ENCODE measurements at places on chromosomes 1 and 21. TPM values are rescaled to one million over a fixed set of nuclear protein-coding genes. Genes with fewer than 3 reads are reported as not detected.

DNA sequence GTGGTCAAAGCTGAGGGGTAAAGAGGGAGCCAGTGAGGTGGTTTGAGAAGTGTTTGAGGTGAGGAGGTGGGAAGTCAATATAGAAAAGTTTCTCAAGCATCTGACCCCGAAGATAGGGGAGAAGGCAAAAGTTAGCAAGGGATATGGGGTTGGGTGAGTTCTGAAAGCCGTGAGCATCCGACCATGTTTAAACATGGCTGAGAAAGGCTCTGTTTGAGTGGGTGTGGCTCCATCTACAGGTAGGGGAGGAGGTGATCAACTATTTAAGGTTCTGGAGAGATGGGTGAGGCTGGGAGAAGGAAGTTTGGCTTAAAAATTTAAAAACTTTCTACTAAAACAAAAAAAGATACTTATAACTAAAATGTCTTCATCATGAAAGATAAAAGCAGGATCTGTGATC is 273.8 kb downstream of the KCNJ6 start:
- peak; percentile 50 for DNase-seq
- H3K4me3 ChIP-seq, result no peak overlapping the region
- H3K36me3 ChIP-seq, result no peaks in the 10 kb centered on the region
- no peak overlapping the region for H3K27ac ChIP-seq
- H3K27me3 ChIP-seq, result peaks cover 44% of the 10 kb centered on the region
- H3K4me1 ChIP-seq, result no peaks in the 10 kb centered on the region

DNA sequence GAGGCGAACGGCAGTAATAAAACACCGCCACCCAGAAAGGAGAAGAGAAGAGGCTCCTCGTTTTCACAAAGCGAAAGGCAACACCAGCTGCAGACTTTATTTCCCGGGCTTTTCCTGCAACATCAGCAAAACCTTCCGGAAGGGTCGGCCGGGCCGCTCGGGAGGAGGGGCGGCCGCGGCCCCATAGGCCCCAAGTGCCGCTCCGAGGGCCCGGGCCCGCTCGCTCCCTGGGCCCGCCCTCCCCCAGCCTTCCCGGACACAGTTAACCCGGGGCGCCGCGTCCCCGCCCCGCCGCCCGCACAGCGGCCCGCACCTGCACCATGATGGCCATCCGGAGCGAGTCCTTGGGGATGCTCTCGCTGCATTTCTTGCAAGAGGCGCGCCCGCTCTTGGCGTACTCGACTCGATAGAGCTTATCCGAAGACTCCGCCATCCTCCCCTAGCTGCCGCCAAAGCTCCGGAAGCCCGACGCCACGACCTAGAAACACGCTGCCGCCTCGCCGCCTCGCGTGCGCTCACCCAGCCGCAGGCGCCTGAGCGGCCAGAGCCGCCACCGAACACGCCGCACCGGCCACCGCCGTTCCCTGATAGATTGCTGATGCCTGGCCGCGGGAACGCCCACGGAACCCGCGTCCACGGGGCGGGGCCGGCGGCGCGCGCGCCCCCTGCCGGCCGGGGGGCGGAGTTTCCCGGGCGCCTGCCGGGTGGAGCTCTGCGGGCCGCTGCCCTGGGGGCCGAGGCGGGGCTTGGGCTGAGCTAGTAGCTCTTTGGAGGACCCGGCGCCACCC is at the start of gene PARP1:
Gene PARP1 (minus strand): TSS at position 597 of the 788 bp plus-strand sequence. CDS start 164 bp downstream, at position 433.
- H3K4me3 ChIP-seq, result peak within 1 kb of the TSS; percentile 99
- peak; percentile 94 for DNase-seq
- H3K27me3 ChIP-seq, result no peaks in the 10 kb centered on the region
- peaks cover 34% of the 10 kb centered on the region for H3K4me1 ChIP-seq

LMO4 gene
- total RNA-seq, result 36.8 TPM

CHI3L2 gene
- total RNA-seq, result 10.4 TPM

- no peaks in the 10 kb centered on the region for H3K4me1 ChIP-seq
- no peak for DNase-seq
- H3K4me3 ChIP-seq, result no peak overlapping the region
- no peak overlapping the region for H3K27ac ChIP-seq
- no peaks in the 10 kb centered on the region for H3K27me3 ChIP-seq
Measured at GRCh38 chr1:102687383-102687782, 420.9 kb downstream of the COL11A1 start.

DNA sequence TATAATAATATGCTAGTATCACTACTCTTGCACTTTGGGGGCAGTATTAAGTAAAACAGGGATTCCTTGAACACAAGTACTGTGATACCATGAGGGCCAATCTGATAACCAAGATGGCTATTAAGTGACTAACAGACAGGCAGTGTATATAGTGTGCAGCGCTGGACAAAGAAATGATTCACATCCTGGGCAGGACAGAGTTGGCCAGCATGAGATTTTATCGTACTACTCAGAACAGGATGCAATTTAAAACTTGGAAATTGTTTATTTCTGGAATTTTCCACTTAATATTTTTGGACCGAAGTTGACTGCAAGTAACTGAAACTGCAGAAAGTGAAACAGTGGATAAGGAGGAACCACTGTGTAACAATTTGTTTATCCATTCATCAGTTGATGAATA is 74.6 kb downstream of the DNTTIP2 start:
- peaks cover 3% of the 10 kb centered on the region for H3K27me3 ChIP-seq
- H3K4me1 ChIP-seq, result no peaks in the 10 kb centered on the region
- no peaks in the 10 kb centered on the region for H3K36me3 ChIP-seq
- H3K27ac ChIP-seq, result no peak overlapping the region
- H3K4me3 ChIP-seq, result no peak overlapping the region
- DNase-seq, result no peak

BRINP2 gene
- total RNA-seq, result not detected

- H3K36me3 ChIP-seq, result peaks cover 34% of the 10 kb centered on the region
- H3K4me1 ChIP-seq, result peaks cover 20% of the 10 kb centered on the region
- no peaks in the 10 kb centered on the region for H3K27me3 ChIP-seq
- no peak overlapping the region for H3K4me3 ChIP-seq
- no peak for DNase-seq
Measured at GRCh38 chr21:42518215-42518614, 4.6 kb downstream of the SLC37A1 start.

REN gene
- total RNA-seq, result not detected

GRCh38 chr1:9293533-9294404 is 1.1 kb downstream of the SPSB1 start:
- H3K4me1 ChIP-seq, result peaks cover 14% of the 10 kb centered on the region
- no peak overlapping the region for H3K27ac ChIP-seq
- peaks cover 2% of the 10 kb centered on the region for H3K27me3 ChIP-seq
- H3K36me3 ChIP-seq, result peaks cover 2% of the 10 kb centered on the region
- no peak overlapping the region for H3K4me3 ChIP-seq
- peak; percentile 37 for DNase-seq

- no peaks in the 10 kb centered on the region for H3K4me1 ChIP-seq
- DNase-seq, result no peak
- no peak overlapping the region for H3K4me3 ChIP-seq
- no peaks in the 10 kb centered on the region for H3K36me3 ChIP-seq
Measured at GRCh38 chr1:166692346-166692745, 146.9 kb upstream of the POGK start.

All from activated CD8-positive, alpha-beta T cell treated with anti-CD3 and anti-CD28 coated beads for 36 hours (primary cell).